ENCODE measurements at places on chromosomes 2 and 18. TPM values are rescaled to one million over a fixed set of nuclear protein-coding genes. Genes with fewer than 3 reads are reported as not detected.

DNA sequence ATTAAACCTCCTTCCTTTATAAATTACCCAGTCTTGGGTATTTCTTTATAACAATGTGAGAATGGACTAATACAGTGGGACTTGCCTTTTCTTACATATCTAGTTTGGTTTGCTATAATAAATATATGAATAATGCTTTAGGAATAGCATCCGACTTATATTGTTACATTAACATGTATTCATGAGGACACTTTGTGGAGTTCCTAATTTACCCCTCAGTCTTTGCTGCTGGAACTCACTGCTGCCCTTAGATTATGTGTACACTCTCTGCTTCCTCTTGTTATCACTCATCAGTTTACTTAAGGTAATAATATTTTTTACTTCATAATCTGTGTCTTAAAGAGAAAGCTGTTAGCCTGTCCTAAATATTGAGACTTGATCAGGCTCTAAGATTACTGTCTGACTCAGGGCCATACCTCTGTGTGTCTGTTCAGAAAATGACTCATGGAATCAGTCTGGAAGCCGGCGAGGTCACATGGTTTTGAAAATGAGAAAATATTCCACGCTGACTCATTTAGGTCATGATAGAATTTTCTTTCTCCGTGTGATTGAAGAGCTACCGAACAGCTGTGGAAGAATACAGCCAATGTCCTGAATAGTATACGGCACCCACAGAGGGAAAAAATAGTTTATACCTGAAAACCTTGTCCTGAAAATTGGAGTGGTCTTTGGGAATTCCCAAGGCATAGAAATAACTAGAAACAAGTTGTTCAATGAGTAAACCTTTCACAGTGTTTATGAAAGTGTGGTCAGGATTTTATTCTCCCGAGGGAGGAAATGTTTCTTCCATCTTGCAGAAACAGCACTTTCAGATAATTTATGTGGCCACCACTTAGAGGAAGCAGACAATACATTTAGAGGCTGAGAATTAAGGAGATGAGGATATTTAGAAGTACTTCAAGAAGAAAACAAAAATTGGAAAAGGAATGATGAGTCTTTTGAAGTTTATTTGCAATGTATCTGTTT is 156.4 kb downstream of the DSEL start:
- peak; percentile 70 for DNase-seq

- DNase-seq: no peak
These were observed 225.1 kb upstream of the ITGA4 start for GRCh38 chr2:181231886-181232621.

The PLGLB2 gene
- 1.8 TPM for total RNA-seq

The OST4 gene
- 236 TPM for total RNA-seq

The DCDC2C gene
- total RNA-seq: 0.16 TPM

The NEU2 gene
- total RNA-seq: 1.3 TPM

GRCh38 chr2:240914645-240915525 is 8.7 kb downstream of the CROCC2 start:
- no peak for DNase-seq

DNA sequence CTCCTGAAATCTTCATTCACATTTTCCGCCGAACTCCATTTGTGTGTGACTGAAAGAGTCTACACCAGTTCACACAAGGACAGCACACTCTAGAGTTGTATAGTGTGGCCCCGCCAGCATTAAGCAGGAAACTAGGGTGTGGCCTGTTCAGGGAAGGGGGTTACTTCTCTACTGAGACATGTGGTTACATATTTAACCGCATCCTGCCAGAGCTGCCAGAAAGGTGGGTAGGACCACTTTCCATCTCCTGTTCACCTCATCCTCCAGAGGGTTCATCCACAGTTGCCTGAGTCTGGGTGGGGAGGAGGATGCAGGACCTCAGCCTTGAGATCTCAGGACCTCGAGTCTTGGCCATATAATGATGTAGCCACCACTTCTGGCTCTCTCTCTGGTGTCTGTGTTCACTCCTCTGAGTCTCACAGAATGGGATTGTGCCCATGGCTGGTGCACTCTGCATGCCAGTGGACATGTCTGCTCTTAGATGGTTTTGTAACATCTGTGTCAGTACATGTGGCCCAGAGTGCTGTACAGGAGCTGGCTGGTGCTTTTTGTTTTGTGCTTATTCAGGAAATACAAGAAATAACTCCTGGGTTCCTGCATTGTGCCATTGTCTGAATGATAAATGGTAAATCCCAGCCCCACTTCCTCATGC is 7.7 kb upstream of the SP140L start:
- no peak for DNase-seq

The ASB1 gene
- total RNA-seq: 24.7 TPM

The SLC23A3 gene
- total RNA-seq: 4.4 TPM

- DNase-seq: no peak
These were observed 107.8 kb downstream of the NDUFA10 start for GRCh38 chr2:239917125-239917956.

DNA sequence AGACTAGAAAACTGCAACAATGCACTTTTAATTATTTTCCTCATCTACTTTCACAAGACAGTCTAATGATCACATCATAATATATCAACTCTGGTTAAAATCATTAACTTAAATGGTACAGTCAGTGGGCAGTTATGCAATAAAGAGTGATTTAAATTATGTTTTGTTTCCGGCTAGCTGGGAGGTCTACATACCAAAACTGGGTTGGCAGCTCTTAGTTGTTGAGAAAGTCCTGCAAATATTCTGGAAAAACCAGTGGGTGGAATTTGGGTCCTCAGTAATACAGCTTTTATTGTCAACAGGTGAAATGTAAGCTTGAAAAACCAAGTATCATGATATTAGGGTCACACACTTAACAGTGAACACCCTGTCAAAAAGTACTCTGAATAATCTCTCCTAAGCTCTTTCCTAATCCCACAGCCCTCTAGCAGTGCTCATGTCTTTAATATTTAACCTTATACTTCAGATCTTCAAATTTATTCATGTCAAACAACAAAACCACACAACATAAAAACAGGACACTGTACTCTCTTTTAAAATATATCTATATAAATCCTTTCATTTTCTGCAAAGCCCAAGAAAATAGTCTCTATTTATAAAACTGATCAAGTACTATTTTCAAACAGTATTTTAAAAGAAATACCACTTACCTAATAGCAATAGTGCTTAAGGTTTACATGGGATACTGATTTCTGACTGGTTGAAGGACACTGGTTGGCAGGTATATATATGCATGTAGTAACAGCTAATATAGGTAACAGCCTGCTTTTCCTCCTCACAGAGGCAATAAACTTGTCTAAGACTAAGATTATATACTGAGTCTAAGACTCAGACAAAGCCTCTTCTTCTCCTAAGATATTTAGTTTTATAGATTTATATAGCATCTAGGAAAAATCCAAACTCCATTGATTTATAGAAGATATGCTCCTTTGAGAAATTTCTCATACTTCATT is 103.8 kb downstream of the GAREM1 start:
- no peak for DNase-seq

DNA sequence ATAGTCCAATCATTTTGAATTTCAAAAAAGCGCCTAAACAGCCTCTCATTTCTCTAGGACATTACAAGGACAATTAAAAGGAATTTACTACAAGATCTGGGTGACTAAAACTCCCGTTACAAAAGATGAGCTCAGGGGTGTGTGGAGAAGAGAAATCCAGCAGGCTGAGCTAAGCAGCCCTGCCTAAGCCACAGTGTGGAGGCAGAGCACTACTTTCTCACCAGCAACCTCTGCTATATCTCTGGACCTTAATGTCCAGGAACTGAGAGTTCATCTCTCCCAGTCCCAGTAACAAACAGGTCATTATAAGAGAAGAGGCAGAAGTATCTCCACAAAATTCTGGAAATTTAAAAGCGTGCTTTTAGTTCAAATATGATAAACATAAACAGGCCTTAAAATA is 18.9 kb upstream of the ANKRD62 start:
- no peak for DNase-seq

All from lower leg skin (tissue), 4 donors.